ENCODE measurements at places on chromosomes 16 and 17.
A peak's percentile ranks its signal among the peaks of the same experiment; 100 is the strongest.

DNA sequence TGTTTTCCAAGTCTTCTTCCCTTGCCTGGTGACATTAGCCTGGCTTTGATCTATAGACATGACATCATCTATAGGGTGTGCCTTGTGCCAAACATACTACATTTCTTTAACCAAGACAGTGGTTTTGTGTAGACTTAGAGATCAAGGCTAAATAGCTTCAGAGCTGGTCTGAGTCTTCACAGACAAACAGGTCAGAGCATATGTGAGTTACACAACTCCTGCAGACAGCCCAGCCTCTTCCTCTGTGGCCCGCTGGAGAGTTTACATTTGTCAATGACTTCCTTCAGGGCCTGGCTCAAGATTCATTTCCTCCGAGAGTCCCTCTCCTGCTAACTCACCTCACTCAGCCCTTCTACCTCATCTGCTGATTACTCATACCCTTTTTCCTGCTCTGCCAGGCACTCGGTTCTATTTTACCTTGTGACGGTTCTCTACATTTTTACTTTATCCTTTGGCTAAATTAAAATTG lies 73.1 kb upstream of the TANC2 start:
- peaks cover 8% of the 10 kb centered on the region for H3K4me1 ChIP-seq
- no peaks in the 10 kb centered on the region for H3K36me3 ChIP-seq
- DNase-seq, result peak; percentile 16
- peaks cover 27% of the 10 kb centered on the region for H3K27me3 ChIP-seq
- no peak overlapping the region for H3K4me3 ChIP-seq
- peak overlapping the region; percentile 80 for H3K27ac ChIP-seq

GRCh38 chr16:77219437-77219836 lies 20.2 kb downstream of the SYCE1L start:
- no peak overlapping the region for H3K4me3 ChIP-seq
- peaks cover 3% of the 10 kb centered on the region for H3K27me3 ChIP-seq
- H3K27ac ChIP-seq, result no peak overlapping the region
- H3K4me1 ChIP-seq, result no peaks in the 10 kb centered on the region
- H3K36me3 ChIP-seq, result no peaks in the 10 kb centered on the region

GRCh38 chr17:79146562-79146961 lies 71.9 kb downstream of the ENGASE start:
- peaks cover 1% of the 10 kb centered on the region for H3K4me1 ChIP-seq
- H3K27ac ChIP-seq, result no peak overlapping the region
- no peak overlapping the region for H3K4me3 ChIP-seq
- no peaks in the 10 kb centered on the region for H3K36me3 ChIP-seq
- peaks cover 47% of the 10 kb centered on the region for H3K27me3 ChIP-seq
- DNase-seq, result no peak

- no peaks in the 10 kb centered on the region for H3K27me3 ChIP-seq
- peaks cover 2% of the 10 kb centered on the region for H3K4me1 ChIP-seq
- no peak for DNase-seq
- peaks cover 8% of the 10 kb centered on the region for H3K36me3 ChIP-seq
Observed at GRCh38 chr17:37100231-37100630, 151.5 kb downstream of the AATF start.

DNA sequence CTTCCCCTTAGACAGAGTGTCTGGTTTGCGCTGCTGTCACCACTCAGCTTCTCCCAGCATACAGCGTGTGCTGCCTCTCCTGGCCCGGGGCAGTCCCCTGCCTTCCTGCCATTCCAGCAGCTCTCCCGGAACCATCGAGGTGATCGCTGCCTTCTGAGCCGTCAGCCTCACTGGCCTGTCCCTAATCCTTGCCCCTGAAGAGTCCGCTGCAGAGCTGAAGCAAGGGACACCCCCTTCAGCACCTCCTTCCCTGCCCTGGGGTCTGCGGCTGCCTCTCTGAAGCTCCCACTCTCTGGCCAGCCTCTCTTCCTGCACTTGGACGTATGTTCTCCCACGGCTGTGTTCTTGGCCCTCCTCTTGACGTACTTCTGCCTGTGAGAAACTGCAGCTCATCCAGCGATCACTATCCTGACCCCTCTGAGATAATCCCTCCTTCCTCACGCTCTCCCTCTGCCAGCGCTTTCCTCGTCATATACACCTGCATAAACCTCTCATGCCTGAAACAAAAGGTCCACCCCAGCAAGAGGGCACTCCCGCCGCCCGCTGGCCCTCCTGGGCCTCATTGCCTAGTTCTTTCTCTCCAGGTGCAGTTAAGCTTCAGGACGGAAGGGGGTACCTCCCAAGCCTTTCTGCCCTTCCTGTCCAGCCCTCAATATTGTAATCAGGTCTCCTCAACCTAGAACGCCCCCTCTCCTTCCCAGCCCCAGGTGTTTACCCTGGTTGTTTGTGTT lies 220.6 kb upstream of the CHMP6 start:
- peaks cover 10% of the 10 kb centered on the region for H3K36me3 ChIP-seq
- H3K27me3 ChIP-seq, result no peaks in the 10 kb centered on the region
- peaks cover 15% of the 10 kb centered on the region for H3K4me1 ChIP-seq
- H3K4me3 ChIP-seq, result no peak overlapping the region

DNA sequence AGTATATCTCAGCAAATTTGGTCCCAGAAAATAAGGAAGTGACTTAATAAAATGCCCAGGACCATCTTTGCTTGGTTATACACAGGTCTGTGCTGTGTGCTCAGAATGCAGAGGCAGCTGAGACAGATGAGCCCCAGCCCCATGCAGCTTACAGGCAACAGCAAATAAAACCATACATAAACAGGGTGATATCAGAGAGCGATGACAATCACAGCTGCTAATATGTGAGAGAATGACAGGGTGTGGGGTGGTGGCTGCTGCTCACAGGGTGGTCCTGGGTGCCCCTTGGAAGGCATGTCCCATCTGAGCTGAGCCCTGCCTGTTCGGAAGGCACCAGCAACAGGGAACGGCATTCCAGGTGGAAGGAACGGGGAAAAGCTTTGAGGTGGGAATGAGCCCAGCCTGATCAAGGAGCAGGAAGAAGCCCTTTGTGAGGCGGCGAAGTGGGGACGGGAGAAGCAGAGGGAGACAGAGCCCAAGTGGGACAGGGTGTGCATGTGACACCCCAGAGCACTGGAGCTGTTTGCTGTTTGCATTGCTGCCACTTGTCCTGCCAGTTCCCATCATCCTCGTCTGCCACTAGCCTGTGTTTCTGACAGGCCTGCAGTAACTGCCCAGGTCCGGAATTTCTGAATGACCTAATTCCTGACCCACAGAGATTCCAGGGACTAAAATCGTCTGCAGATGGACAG lies 150.5 kb downstream of the KATNIP start:
- no peaks in the 10 kb centered on the region for H3K27me3 ChIP-seq
- H3K4me3 ChIP-seq, result no peak overlapping the region

DNA sequence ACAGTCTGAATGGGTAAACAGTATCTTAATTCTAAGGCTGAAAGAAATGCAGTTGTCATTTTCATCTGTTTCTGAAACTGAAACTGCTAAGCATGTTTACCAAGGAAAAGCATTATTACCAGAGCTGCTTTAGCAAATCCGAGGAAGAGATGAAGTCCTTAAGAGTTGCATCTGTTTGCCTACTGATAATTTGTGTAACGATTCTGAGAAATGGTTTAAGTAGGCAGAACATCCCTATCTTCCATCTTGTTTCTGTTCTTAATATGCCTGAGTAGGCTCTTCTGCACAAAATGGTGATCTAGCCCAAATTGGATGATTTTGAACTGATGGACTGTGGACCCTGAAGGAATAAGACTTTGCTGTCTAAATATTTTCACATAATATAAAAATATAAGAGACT lies 34.9 kb downstream of the NUP93 start:
- H3K4me1 ChIP-seq, result peaks cover 6% of the 10 kb centered on the region
- no peak for DNase-seq
- H3K27me3 ChIP-seq, result no peaks in the 10 kb centered on the region
- no peak overlapping the region for H3K4me3 ChIP-seq

DNA sequence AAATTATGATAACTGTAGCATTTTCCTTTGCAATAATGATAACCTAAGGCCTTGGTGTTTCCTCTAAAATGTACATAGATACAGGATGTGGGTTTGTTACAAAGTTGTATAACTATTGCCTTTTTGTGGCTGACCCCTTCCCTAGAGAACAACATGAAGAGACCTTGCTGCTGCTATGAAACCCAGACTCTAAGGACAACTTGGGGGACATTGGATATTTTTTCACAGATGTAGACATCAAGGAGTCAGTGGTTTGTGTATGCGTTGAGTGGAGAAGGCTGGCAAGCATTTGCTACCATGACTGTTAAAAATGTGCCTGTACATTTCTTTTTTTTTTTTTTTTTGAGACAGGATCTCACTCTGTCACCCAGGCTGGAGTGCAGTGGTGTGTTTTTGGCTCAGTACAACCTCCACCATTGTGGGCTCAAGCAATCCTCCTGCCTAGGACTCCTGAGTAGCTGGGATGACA lies 12.3 kb downstream of the HMOX2 start:
- H3K36me3 ChIP-seq, result peaks cover 58% of the 10 kb centered on the region
- no peaks in the 10 kb centered on the region for H3K27me3 ChIP-seq
- peak; percentile 35 for DNase-seq
- H3K4me1 ChIP-seq, result peaks cover 48% of the 10 kb centered on the region
- H3K4me3 ChIP-seq, result peak overlapping the region; percentile 68
